ENCODE measurements at places on chromosomes 6 and 20.

DNA sequence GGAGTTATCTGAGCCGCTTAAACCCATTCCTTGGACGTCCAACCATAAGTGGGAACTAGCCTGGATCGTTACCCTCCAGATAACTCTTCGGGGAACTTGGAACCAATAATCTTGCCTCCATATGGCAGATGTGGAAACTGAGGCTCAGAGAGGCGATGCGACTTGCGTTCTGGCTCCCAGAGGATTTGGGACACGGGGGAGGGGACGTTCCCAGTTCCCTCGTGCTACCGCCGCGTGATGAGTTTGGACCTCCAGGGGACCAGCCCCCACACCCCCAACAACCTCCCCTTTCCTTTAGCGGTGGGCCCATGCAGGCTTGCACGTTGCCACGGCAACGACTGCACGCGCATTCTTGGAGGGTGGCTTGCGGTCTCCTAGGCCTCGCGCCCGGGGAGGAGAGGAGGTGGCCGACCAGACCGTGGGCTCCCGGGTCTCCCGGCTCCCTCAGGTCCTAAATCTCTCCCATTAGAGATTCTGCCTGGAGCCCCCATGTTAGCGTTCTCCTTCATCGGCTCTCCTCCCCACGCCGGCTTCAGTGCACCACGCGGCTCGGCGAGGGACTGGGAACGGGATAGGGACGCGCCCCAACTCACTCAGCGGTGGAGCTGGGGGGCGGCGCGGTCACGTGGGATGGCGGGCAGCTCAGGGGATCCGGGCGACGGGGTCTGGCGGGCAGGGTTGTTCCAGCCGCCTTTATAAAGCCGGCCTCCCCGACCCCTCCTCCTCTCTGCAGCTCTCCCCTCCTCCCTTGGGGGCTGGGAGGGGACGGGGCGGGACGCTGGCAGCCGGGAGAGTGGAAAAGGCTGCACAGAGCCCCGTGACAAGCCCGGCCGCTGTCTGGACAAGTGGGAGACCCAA, at the start of gene PLTP:
TSS of gene PLTP (minus strand) at position 670 of the 858 bp plus-strand sequence. CDS start 703 bp downstream, outside the sequence.
- DNase-seq: peak; percentile 85

GRCh38 chr20:50872560-50873425, 58.4 kb downstream of the ADNP start:
- no peak for DNase-seq

- no peak for DNase-seq
Observed at GRCh38 chr20:38659597-38659880, 57.9 kb downstream of the ARHGAP40 start.

GRCh38 chr6:129981598-129981997, 36.8 kb upstream of the L3MBTL3 start:
- no peak for DNase-seq

- DNase-seq: no peak
Observed at GRCh38 chr6:163695414-163695864, 280.9 kb downstream of the QKI start.

DNA sequence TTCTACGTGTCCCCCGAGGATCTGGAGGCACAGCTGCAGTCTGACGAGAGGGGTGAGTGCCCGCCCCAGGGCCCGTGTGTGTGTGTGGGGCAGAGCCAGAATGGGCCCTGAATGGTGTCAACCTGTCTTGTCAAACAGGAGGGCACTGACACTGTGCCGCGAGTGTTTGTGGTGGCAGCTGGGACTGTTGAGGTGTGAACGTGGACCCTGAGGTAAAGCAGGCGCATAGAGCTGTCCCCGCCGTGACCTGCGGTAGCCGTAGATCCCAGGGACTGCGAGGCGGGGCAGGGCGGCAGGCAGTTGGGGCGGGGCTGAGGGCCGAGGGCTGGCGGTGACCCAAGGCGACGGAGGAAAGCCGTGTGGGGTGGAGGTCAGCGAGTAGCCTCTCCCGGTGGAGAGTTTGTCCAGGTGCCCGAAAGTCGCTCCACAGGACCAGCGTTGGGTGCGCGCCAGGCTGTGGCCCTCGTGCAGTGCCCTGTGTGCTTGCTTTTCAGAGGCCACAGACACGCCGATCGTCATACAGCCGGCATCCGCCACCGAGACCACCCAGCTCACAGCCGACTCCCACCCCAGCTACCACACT, 25.2 kb downstream of the UCKL1 start:
- no peak for DNase-seq

GRCh38 chr20:20366551-20366875, 1.4 kb upstream of the INSM1 start:
- DNase-seq: no peak

GRCh38 chr6:137736048-137736818, 130.8 kb upstream of the TNFAIP3 start:
- DNase-seq: no peak

DNA sequence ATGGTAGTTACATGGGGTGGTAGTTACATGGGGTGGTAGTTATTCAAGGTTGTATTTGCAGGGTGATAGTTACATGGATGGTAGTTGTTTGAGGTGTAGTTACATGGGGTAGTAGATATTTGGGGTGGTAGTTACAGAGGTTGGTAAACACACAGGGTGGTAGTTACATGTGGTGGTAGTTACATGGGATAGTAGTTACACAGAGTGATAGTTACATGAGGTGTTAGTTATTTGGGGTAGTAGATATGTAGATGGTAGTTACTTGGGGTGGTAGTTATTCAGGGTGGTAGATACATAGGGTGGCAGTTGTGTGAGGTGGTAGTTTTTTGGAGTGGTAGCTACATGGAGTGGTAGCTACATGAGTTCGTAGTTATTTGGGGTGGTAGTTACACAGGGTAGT, 221.3 kb upstream of the CST7 start:
- DNase-seq: no peak

- no peak for DNase-seq
Observed at GRCh38 chr20:63044204-63044600, 37.4 kb upstream of the BHLHE23 start.

DNA sequence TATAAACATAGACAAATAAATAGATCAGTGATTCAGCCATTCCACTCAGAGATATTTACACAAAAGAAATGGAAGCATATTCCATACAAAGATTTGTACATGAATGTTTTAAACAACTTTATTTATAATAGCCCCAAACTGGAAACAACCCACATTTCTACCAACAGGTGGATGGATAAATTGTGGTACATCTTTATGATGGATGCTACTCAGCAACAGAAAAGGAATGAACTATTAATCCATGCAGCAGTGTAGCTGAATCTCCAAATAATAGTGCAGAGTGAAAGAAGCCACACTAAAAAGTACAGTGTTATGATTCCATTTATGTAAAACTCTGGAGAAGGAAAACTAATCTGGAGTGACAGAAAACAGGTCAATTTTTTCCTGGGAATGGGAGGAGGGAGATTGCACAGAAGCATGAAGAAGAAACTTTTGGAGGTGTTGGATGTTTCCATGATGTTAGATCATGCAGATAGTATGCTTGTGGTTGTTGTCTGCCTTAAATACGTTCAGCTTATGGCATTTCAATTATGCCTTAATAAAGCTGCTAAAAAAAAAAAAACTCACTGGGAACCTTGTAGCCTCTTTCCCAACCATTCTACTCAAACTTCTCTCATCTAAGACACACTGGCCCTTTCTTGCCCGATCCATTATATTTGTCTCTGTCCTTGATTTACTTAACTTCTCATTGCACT, 100.9 kb downstream of the PPP1R14C start:
- no peak for DNase-seq

DNA sequence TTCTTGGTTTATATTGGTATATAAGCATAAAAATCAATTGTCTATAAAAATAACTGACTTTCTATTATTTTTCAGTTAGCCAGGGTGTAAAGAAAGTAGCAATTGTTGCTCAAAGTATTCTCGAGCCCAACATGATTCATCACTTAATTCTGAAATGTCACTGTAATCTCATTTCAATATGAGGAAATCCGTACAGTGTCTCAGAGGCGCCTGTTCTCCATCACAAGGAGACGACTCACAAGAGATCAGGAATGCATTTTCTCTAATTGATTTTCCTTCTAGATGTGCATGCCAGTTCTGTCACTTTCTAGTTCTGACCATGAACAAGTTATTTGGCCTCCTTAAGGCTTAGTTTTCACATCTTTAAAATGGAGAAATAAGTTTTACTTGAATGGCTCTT, 753.1 kb downstream of the MAFB start:
- DNase-seq: no peak

DNA sequence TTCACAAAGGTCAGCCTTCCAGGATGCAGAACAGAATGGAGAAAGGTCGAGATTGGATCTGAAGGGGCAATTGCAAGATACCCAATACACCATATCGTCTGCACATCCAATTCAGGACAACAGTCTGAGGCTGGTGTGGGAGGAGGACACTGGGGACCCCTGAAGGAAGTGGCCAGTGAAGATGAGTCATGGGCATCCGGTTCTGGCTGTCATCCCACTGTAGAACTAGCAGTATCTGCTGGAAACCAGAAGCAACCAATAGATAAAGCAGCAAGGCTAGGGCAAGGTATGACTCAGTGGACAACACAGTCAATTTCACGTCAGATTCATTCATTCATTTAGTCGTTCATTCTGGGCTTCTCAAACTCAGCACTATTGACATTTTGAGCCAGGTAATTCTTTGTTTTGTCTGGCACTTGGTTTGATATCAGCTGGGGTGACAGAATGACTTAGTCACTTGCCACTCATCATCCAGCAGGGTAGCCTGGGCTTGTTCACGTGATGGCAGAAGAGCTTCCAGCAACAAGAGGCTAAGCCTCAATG, 30.3 kb upstream of the SHLD1 start:
- DNase-seq: no peak

GRCh38 chr20:20849161-20849560, 136.7 kb upstream of the RALGAPA2 start:
- no peak for DNase-seq

GRCh38 chr20:42027746-42028268, 409.6 kb upstream of the CHD6 start:
- DNase-seq: no peak

Measured in left forelimb (tissue), 1 donor.